ENCODE measurements at places on chromosomes 7 and 10.

DNA sequence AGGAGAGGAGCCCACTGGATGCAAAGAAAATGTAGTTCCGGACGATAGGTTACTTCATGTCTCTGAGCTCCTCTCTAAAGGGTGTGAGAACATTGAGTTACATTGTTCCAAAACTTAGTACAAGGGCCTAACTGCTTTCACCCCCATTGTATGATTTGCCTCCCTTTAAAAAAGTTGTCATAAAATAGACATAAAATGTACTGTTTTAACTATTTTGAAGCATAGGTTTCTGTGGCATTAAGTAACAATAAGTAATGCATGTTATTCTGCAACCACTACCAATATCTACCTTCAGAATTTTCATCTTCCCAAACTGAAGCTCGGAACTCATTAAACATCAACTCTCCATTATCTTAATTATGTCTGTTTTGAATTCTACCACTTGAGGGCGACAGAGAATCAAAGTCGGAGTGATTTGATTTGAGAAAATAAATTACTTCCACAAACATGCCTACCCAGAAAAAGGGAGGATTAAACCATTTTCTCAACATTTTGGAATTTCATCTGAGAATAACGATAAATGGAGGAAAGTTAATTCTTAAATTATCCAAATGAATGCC lies 2.7 kb downstream of the IGFBP1 start:
- DNase-seq = no peak

DNA sequence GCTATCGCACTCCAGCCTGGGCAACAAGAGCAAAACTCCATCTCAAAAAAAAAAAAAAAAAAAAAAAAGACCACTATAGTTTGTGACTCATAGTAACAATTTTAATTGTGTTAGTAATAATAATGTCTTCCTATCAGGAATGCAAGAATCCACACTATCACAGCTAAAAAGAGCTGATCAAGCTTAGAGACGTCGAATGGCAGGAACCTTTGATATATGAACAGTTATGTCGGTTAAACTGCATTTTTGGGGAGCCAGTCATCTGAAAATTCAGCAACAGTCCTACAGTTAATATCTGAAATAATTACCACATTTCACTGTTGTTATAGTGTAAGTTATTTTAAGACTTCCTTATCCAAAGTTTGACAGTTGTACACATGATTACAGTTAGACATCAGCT lies 8.8 kb downstream of the PHYH start:
- peak; percentile 22 for DNase-seq

- no peak for DNase-seq
These were observed 29.6 kb upstream of the CTNNA3 start for GRCh38 chr10:67725567-67725966.

DNA sequence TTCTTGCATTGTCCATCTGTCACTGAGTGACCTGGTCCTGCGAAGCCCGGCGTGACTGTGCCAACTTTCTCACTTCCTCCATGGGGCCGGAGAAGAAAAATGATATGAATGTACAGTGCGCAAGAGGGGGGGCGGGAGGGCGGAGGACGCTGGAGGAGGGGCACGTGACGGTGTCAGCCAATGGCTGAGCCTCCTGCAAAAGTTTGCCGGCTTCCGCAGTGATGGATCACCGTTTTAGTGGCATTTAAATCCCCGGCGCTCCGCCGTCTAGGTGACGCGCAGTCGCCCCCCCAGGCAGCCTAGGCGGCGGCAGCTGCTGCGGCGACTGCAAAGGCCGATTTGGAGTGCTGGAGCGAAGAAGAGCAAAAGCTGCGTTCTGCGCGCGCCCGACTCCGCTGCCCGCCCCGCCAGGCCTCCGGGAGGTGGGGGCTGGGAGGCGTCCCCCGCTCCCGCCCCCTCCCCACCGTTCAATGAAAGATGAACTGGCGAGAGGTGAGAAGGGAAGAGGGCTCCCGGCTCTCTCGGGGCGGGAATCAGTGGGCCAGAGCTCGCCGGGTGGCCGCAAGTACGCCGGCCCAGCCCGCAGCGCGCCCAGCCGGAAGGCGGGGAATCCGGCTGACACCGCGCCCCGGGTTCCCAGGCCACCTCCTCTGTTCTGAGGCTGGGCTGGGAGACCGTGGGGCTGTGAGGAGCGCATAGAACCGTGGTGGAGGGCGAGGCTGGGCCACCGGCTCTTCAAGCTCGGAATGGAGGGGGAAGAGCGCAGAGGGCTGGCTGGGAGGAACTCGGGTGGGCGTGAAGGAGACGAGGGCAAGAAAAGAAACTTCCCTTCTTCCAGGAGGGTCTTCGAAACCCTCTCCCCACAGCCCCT lies at the start of gene HOXA1:
HOXA1 (minus strand) TSS at position 104 of the 871 bp plus-strand sequence; CDS start at position 16, 88 bp downstream.
- DNase-seq = no peak

DNA sequence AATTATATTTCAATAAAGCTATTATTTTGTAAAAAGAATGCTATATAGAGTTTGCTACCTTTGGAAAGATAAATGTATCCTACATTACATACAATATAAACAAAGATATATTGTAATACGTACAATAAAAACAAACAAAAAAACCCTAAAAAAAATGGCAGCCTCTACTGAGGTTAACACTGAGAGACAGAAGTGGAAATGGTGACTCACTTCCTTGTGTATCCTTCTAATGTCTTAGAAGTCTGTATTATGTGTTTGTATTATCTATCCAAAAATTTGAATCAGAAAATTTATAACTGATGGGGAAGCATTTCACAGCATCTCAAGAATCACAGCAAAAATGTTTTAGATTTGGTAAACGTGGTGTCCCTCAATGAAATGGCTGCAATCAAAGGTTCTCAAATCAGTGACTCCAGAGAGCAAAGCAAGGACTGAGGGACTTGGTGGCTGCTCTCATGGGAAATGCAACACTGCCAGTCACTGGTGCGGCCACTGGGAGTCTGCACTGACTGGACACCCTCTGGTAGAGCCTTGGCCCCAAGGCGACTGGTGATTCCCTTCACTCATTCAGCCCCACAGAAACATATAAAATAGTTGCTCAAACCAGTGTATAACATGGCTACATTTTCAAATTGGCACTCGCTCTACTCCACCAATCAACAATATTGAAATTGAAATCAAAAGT lies 53.8 kb downstream of the PANK1 start:
- DNase-seq = peak; percentile 18

DNA sequence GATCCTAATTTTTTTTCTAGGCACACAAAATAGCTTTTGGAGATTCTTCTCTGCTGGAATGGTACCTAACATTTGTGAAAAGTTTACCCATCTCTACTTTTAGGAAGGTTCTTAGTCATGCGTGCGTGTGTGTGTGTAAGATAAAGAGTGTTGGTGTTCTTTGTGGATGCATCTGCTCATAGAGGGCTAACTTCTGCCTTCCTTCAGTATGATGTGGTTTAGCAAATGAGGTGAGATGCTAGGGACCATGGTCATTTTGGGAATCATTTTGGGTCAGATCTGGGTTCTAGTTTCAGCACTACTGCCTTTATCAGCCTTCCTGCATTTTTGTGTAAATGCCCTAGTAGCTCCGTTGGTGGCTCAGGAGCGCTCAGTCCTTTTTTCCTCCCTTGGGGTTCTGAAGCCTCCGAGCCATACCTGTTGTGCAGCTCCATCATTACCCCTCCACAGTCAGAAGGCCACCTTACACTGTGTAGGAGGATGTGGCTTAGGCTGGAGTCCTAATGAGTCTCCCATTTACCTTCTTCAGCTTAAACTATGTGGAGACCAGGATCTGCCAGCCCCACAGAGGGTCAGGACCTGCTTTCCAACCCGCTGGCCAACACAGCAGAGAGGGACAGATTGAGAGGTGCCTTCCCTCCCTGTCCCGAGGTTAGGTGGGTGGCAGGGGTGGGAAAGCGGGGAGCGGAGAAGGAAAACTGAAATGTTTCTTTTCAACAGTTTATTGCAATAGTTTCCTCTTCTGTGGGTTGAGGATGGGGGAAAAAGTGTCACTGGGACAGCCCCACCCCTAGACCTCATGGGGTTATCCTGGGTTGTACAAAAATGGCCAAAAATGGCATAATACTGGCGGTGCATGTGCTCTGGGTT lies 31.2 kb downstream of the TSPAN14 start:
- DNase-seq = no peak

GRCh38 chr10:97336006-97336405 lies 1.5 kb upstream of the FRAT2 start:
- no peak for DNase-seq

- DNase-seq = no peak
These were observed 303.5 kb downstream of the BBS9 start for GRCh38 chr7:33432821-33433220.

DNA sequence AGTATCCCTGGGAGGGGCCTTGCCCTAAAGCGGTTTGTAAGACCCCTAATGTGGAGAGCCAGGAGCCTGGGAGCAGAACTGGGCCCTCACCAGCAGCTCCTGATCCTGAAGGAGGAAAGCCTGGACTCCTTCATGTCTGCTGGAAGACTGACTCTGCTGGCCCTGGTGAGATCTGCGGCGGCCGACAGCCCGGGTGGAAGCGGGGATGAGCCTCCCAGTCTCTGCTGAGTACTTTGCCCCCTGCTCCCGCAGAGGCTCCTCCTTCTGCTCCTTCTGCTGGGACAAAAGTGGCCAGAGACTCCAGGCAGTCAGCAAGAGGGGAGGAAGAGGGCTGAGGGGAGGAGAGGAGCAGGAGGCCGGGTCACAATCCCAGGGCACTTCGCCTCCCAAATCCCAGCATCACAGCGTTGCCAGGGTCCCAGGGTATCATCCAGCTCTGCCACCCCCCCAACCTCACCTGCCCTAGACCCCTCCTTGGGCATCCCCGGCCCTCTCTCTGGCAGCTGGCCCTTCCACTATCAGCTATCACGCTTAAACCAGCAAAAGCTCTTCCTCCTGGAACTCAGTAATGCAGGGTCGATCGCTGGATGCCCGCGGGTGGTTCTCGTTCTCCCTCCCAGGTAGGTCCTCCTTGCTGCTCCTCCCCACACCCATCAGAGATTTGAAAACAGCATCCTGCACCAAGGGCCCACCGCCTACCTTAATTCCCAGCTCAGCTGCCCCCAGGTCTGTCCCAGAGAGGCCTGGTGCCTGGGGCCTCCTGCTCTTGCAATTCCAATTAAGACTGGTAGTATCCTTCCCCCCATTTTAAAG lies 7.9 kb downstream of the TBATA start:
- DNase-seq = no peak

Measured in brain microvascular endothelial cell (primary cell).